ENCODE measurements at places on chromosomes 7 and 10.

GRCh38 chr7:36923943-36924436 lies 199.7 kb upstream of the AOAH start:
- no peak for DNase-seq

DNA sequence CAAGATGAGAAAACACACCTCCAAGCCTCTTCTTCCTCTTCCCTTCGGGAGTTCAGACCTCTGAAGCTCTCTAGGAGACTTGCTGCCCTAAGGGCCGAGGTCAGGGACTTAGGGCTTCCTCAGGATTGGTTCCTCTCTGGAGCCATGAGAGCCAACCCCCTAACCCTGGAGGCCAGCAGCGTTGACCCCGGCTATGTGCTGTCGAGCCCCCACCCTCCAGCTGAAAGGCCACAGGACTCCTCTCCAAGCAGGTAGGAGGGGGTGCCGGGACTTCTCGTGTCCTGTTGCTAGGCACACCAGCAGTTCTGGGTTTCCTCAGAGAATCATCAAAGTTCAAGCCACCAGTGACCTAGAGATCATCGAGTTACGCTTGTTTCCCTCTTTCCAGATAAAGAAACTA lies 87.4 kb downstream of the ARHGAP22 start:
- DNase-seq = no peak

DNA sequence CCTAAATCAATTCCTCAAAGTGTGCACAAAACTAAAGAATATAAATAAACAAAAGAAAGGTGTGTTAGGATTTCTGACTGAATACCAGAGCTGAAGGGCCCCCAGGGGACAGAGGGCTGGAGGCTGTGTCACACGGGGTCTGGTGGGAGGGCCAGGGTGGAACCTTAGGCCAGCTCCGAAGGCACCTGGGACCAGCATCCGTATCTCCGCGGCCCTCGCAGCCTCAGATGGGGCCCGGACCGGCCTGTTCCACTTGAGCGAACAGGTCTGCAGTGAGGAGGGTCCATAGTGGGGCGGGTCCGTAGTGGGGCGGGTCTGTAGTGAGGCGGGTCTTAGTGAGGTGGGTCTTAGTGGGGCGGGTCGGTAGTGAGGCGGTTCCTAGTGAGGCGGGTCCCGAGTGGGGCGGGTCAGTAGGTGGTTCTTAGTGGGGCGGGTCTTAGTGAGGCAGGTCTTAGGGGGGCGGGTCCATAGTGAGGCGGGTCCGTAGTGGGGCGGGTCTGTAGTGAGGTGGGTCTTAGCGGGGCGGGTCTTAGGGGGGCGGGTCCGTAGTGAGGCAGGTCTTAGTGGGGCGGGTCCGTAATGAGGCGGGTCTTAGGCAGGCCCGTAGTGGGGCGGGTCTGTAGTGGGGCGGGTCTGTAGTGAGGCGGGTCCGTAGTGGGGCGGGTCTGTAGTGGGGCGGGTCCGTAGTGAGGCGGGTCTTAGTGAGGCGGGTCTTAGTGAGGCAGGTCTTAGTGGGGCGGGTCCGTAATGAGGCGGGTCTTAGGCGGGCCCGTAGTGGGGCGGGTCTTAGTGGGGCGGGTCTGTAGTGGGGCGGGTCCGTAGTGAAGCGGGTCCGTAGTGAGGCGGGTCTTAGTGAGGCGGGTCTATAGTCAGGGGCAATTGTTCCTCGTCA lies 15.1 kb downstream of the GPR146 start:
- DNase-seq = no peak

DNA sequence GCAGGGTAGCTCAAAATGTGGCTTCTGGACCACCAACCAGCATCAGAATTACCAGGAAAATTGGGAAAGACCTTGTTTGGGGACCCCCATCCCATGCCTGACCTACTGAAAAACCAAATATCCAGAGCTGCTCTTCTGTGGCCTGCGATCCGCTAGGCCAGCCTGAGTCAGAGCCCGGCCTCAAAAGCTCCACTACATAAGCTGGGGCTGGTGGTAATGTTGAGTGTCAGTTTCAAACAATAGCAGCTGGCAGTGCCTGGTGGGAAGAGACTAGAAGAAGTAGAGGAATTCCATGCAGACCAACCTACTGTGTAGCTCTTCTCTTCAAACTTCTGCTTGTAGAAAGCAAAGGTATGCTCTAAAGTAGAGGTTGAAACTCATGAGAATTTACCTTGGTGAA lies 52.0 kb downstream of the KLRG2 start:
- no peak for DNase-seq

DNA sequence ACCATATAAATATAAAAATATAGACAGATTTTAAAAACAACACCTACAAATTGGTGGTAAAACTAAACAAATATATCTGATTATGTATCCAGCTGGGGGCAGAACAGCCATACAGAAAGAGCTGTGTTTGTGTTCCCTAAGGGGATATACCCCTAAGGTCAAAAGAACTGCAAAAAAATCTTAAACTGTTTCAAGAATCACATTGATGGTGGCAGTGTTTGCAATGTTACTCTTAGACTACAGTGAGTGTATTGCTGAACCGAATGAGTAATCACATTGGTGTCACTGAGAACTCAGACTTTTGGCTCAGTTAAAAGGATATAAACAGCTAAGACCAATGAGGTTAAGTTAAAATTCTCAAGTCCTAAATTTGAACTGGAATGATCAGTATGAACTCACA lies 27.1 kb upstream of the PTPRN2 start:
- no peak for DNase-seq

GRCh38 chr10:102645741-102646609 lies 1.7 kb downstream of the TRIM8 start:
- DNase-seq = peak; percentile 59

- DNase-seq = no peak
Measured at GRCh38 chr10:33139181-33139646, 181.2 kb upstream of the ITGB1 start.
